ENCODE measurements at places on chromosomes 3 and 15. TPM values are rescaled to one million over a fixed set of nuclear protein-coding genes. Genes with fewer than 3 reads are reported as not detected.

- peak; percentile 51 for DNase-seq
Observed at GRCh38 chr15:88401996-88402656, 65.1 kb downstream of the MRPL46 start.

- no peak for DNase-seq
Observed at GRCh38 chr15:36363335-36363734, 216.1 kb upstream of the CDIN1 start.

DNA sequence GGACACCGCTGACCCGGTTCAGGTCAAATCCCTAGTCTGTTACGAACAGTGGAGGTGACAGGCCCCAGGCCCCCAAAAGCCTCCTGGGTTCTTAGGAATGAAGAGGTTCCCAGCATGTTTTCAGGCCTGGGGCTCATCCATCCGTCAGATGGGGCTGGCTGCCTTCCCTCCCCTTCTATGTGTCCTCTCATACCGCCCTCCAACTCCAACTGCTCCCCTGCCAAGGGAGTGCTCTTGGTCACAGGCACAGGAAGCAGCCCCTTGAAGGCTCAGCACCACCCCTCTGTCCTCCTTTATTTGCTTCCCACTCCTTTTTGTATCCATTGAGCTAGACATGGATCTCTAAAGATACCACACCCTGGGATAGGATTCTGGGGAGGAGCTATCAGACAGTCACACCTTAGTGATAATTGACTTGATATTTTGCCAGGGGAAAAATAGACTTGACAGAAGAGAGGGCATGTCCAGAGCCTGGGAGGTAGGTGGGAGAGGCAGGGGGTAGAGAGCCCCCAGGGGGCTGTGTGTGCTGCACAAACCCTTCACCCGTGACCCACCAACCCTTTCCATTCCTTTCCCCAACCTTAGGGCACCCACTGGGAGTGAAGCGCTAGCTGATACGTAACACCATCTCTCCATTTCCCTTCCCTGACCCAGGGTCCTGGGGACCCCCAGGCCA, 10.7 kb upstream of the CSPG4 start:
- DNase-seq = no peak

- DNase-seq = no peak
Observed at GRCh38 chr3:101185341-101185740, 135.0 kb downstream of the IMPG2 start.

The MCTP2 gene
- total RNA-seq = 1.0 TPM
